Sciatic nerve (tissue), 2 donors: ENCODE measurements at places on chromosomes 13 and 19.

DNA sequence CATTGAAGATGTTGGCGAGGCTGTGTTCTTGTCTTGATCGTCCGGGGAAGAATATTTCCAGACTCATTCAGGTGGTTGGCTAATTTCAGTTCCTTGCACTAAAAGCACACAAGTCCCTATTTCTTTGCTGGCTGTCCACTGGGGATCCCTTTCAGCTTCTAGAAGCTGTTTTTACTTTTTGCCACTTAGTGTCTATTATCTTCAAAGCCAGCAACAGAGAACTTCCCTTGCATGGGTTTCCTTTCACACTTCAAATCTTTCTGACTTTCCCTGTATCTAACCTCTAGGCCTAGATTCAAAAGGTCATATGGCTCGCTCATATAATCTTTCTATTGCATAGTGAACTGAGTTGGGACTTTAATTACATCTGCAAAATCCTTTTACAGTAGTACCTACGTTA is 215.3 kb upstream of the PCDH9 start:
- no peak for DNase-seq

DNA sequence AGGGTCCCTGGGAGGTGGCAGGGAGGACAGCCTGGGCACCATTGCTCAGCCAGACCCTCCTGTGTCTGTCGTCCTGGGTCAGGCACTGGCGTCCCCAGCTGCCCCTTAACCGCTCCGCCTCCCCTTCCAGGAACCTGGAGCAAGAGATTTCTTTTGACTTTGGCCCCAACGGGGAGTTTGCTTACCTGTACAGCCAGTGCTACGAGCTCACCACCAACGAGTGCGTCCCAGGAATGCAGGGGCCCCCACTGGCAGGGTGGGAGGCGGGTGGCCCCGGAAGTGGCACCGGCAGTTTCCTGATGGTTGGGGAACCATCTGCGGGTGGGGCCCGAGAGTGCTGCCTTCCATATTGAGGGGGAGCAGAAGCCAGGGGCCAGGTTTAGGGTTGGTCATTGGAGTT is 13.0 kb downstream of the PRKCSH start:
- no peak for DNase-seq

DNA sequence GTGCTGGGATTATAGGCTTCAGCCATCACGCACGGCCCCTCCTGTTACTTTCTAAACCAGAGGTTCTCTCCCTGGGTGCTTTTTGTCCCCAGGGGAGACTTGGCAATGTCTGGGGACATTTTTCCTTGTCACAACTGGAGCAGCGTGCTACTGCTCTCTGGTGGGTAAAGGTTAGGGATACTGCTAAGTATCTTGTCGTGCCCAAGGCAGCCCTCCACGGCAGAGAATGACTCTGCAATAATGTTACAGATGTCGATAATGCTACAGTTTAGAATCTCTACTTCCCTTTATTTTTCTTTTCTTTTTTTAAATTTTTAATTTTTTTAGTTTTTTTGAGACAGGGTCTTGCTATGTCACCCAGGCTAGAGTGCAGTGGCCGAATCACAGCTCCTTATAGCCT is 38.0 kb downstream of the ADGRE1 start:
- no peak for DNase-seq

- DNase-seq, result no peak
Observed at GRCh38 chr13:55067946-55068345, 2039.3 kb downstream of the OLFM4 start.

DNA sequence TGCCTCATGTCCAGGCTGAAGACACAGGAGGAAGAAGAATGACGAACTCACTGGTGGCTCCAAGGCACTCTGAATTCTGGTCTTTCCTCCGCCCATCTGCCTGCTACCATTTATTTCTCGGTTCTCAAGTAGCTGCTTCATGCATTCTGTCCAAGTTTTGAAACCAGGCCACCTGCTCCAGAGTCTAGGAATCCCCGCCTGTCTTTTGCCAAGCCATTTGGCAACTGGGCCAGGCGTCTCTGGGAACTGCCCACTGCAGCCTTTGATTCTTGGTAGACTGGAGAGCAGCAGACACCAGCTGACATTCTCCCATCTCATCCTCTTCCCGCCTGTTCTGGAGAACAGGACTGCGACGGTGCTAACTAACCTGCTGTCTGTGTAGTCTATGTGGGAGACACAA is 10.8 kb downstream of the SLC35E1 start:
- no peak for DNase-seq

GRCh38 chr19:30685426-30686000 is 313.3 kb downstream of the ZNF536 start:
- DNase-seq, result peak; percentile 27

- no peak for DNase-seq
Observed at GRCh38 chr19:14700711-14701375, 11.0 kb downstream of the ZNF333 start.

- peak; percentile 70 for DNase-seq
Observed at GRCh38 chr13:22278336-22278929, 607.6 kb downstream of the FGF9 start.

- DNase-seq, result no peak
Observed at GRCh38 chr19:7191946-7192691, 102.1 kb downstream of the INSR start.

- DNase-seq, result no peak
Observed at GRCh38 chr13:99270518-99270917, 12.3 kb upstream of the GPR18 start.

DNA sequence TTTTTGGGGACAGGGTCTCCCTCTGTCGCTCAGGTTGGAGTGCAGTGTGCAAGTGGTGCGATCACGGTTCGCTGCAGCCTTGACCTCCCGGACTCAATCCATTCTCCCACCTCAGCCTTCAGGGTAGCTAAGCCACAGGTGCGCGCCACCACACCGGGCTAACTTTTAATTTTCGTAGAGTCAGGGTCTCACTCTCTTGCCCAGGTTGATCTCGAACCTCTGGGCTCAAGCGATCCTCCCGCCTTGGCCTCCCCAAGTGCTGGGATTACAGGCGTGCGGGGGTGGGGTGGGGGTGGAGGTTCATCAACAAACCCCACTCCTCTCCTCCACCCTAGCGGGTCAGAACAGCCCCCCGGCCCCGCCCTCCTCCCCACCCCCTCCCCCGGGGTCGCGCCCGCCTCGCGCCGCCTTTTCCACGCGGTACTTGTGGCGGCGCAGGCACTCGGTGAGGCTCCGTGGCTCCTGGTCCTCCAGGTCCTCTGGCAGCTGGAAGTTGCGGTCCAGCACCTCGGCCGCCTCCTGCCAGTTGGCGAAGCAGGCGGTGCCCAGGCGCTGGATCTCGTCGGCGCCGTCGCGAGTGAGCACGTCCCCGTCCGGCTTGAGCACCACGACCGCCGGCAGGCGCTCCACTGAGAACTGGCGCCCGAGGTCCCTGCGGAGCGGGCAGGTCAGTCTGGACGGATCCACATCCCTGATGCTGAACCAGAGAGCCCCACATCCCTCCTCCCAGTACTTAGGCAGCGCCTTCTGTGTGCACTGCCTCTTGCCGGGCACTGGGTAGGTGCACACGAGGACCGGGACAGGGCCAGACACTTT is 5.2 kb downstream of the NXNL1 start:
- DNase-seq, result no peak

GRCh38 chr13:51000061-51000460 is 90.5 kb downstream of the RNASEH2B start:
- DNase-seq, result no peak

GRCh38 chr13:27170221-27170515 is 1.4 kb downstream of the USP12 start:
- no peak for DNase-seq

DNA sequence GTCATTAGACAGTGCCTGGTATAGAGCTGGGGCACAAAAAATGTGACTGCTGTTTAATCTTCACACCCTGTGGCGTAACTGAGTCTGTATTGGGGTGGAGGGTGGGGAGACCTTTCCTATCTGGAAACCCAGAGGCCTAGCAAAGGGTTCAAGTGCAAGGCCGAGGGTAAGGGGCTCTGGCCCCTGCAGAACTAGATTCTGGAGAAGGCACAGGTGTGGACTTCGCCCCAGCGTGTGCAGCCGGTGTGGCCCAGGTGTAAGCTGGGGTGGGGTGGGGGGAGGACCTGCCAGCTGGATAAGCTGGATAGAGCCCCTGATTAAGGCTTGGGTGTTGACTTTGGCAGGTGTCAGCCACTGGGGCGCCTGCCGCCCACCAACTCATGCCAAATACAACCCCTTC is 1.3 kb downstream of the RAB3D start:
- DNase-seq, result no peak

GRCh38 chr19:55552620-55553019 is 7.3 kb upstream of the SBK3 start:
- DNase-seq, result no peak

DNA sequence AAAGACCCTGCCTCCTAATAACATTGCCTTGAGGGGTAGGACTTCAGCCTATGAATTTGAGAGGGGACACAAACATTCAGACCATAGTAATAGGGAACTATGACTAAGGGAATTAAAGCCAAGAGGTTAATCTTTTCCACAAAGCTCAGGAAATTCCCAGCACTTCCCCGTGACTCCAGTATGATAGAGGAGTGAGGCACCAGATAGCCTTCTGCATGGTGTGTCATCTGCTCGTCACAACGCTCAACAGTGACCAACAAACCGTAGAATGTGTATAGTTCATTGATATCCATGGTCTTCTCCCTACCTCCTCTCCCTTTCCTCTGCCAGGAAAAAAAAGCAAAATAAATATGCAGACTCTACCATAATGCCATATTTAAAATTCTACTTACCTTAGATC is 64.4 kb downstream of the B3GLCT start:
- no peak for DNase-seq

- no peak for DNase-seq
Observed at GRCh38 chr13:57546942-57547341, 84.6 kb upstream of the PCDH17 start.

GRCh38 chr19:48636859-48637448 is at the start of gene DBP:
TSS of gene DBP (minus strand) at chr19:48637379. CDS start at chr19:48636994, 385 bp downstream.
- DNase-seq, result peak; percentile 83

DNA sequence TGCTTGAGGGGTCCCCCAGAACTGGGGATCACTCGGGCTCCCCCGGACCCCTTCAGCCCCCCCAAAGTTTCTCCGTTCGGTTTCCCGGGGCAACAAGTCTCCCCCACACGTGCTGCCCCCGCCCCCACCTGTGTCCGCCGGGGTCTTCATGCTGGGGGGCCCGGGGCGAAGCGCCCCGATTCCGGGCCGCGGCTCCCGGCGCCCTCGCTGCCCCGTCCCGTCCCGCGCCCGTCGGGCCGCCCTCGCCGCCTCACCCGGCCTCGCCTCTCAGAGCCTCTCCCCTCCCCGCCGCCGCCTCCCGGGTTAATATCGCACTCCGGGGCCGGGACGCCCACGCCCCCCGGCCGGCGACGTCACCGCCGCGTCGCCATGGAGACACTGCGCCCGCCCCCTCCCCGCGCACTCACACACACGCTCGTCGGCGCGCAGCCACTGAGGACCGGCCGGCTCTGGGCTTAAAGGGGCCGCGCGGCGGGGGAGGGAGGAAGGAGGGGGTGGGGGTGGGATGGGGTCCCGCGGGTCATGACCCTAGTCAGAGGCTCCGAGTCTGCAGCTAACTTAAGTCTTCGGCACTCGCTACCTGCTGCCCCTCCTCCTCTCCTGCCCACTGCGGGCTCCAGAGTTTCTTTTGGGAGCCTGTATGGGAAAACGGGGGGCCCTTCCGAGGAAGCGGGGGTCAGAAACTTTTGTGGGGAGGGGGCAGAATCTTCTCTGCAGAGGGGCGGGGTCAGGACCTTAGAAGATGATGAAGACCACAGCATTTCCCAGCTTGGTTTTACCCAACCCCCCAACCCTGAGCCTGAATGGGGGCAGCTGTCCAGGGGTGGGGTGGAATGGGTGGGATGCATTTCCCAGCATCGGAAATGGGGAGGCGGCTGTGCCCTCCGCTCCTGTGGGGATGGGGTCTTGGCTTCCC is at the start of gene ERF:
TSS of gene ERF (minus strand) at position 279 of the 916 bp plus-strand sequence. CDS start at position 150, 129 bp downstream.
- peak; percentile 97 for DNase-seq

DNA sequence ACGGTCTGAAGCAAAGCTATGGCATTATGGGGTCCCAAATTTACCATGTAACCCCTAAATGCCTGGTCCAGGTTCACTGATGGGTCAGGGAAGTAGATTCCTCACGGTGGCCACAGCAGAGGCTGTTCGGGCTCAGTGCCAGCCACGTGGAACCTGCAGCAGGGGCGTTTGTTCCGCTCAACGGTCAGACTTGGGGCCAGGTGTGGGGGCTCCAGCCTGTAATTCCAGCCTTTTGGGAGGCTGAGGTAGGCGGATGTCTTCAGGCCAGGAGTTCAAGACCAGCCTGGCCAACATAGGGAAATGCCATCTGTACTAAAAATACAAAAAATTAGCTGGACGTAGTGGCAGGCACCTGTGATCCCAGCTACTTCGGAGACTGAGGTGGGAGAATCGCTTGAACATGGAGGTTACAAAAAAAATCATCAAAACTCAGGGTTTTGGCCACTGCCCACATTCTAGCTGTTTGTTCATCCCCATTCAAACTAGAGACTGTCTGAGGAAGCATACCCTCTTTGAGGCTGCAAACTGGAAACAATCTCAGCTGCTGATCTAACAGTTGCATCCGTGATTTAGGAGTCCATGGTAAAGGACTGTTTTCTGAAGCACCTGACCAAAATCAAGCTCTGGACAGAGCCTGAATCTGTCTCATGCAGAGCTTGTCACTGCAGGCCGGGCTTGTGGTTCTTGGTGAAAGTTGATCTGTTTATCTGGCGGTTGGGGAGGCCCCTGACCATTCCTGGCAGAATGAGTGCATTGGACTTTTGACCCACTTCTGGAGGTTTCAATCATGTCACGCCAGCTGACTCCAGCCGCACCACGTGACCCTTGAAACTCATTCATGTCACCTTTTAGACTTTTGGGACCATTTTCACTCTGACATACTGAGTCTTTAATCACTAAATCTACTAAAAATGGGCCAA is 30.2 kb upstream of the ZNF331 start:
- DNase-seq, result no peak

DNA sequence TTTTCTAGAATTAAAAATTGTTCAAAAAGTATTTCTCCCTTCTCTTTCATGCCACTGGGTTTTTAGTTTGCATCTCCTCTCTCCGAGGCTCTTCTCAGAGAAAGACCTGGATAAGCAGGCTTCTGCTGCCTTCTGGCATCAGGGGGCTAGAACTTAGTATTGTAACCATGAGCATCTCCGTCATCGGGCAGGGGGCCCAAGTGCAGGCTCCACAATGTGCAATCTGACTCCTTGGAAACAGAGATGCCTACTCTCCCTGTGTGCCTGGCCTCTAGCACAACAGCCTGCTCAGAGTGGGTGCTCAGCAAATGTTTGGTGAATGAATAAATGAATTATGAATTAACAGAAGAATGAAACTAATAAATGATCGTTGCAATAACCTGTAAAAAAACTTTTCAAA is 45.6 kb upstream of the MTIF3 start:
- no peak for DNase-seq

DNA sequence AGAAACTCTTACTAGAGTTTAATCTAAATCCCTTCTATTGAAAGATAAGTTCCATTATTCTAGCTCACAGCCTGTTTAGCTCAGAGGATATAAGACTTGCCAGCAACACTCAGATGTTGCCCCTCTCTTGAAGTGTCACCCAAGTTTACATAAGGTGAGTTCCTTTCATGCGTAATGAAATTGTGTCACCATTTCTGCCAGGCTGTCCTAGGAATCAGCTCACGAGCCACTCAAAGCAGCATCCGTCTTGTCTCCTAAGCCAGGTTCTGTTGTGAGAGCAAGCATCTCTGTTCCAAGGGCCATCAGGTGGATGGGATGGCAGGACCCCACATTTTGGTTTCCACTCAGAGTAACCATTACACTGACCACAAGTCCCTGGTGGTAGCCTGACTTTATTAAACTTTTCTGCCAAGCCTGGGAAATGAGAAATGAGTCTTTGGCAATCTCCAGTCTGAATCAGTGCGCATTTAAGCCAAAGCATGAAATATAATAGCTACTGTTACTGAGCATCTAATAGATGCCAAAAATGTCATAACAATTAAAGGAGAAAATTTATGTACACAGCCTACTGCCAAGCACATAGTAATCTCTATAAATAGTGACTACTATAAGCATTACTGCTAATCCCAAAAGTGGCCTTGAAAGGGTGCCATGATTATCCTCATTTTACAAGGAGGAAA is 179.6 kb upstream of the MIR17HG start:
- DNase-seq, result no peak
